Right lobe of liver (tissue), 6 donors: ENCODE measurements at places on chromosomes 4 and X.

DNA sequence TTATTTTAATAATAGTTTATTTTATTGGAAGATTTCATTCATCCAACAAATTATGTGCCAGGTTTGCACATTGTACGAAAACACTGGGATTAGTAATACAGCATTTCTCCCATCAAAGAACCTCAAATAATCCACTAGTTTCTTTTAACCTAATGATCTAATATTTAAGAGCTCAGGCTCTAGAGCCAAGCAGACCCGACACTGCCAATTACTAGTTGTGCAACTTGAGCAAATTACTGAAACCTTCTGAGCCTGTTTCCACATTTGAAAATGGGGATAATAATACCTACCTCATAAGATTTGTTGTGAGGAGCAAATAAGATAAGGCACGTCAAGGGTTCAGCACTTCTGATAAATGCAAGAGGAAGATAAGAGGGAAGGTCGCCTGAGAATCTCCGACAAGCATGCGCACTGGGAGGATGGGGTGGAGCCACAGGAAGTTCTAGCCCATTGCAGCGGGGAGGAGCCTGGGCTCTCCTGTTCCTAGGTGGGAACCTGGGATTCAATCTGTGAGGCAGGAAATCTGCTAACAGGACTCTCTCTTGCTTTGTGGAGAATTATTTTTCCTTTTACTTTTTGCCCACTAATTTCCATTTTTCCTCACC lies 141.5 kb upstream of the SMAD1 start:
- no peak for DNase-seq

DNA sequence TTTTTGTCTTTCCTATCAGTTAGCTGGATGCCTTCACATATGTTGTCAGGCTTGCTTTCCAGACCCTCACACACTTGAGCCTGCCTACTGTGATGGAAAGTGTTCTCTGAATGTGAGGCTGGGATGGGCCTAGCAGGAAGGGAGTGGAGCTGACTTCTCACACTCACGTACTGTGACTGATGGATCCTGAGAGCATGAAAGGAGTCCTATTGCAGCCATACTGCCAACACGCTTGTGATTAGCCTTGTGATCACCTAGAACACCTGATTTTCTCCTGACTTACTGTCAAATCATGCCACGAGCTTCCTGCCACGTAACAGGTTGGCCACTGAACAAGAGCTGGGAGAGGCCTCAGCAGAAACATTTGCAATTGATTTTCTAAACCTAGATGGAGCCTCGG lies 49.9 kb downstream of the ACOX3 start:
- DNase-seq: no peak

GRCh38 chr4:144449611-144450010 lies 196.3 kb upstream of the HHIP start:
- DNase-seq: no peak

DNA sequence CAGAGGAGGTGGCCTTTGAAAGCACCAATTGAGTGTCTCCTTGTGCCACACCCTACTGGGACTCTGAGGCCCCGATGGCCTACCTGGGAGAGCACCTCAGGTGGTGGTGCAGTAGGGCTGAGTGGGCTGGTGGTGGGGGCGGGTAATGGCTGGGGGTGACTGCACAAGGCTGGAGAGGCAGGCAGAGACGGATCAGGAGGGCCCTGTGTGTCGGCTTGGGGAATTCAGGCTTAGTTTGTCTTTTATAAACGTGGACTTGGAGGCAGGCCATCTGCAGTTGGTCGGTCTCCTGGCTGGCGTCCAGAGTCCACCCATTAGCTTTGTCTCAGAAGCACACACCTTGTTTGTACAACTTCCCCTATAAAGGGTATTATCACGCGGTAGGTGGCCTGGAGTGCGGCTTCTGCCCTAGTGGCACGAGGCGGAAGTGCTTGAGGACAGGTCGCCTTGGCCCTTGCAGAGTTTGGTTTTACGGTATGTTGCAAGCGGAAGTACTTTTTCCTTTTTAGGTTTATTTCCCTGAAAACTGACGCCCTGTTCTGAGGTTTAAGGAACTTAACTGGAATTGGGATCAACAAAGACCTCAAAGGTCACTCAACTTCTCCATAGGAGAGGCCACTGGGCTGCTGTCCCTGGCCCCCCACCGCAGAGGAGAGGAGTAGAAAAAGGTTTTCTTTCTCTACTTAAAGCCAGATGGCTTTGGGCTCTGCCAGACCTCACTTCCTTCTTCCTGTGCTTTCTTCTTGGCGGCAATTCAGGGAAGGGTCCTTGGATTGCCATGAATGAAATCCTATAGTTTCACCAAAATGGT lies 8.0 kb downstream of the TBC1D14 start:
- DNase-seq: peak; percentile 87

DNA sequence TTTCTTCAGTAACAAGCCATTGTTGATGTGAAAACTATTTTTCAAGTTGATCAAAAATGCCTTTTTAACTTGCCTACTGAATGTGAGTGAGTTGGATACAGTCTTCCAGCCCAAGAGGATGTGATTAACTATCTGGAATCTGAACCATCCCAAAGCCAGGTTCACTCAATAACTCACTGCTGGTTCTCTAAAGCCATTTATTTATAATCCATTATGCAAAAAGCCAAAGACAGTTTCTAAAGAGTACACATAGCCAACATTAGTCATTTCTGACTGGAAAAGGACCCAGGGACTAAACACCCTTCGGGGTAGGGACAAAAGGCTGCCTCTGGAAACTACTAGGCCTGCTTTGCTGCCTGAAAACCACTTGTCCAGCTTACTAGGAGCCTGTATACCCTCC lies 109.6 kb downstream of the SHROOM4 start:
- no peak for DNase-seq

DNA sequence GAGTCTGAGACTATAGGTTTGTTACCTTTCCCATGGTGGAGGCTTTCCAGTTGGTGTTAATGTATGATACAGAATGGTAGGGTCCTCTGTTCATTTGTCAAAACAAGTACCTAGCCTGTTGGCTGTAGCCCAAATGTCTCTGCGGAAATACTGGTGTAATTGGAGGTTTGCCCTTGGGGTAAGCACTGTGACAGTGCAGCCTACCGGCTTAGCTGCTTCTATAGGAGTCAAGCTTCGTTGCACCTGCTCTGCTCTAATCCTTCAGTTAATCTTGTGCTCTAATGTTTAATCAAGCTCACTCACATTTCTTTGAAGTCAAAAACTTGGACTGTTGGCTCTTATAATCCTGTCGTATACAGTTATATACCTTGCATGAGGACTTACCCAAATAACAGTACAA lies 203.4 kb downstream of the CCNG2 start:
- no peak for DNase-seq

DNA sequence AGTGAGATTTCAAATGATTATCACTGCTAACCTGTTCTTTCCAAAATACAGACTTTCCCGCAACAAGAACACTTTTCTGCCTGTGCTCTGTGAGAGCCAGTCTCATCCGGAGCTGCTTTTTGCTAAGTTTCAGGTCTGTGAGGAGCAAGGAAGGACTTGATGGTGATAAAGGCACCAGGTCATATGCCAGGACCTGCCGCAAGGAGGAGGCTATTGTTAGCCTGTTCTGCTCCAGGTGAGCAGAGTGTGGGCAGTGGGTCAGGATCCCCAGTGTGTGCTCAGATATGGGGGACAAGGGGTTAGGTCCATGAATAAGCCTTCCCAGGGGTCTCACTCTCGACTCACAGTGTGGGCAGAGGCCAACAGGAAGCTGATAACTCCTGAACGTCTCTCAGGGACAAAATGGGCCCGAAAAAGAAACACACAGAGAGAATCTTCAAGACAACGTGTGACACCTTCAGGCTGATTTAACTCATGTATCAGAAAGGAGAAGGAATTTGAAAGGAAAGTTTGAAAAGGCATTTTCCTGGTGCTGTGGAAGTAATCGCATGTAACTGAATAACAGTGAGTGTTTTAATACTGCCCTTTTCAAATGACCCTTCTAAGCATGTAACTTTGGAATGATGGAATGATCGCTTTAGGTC lies 57.7 kb upstream of the PDLIM3 start:
- DNase-seq: no peak

DNA sequence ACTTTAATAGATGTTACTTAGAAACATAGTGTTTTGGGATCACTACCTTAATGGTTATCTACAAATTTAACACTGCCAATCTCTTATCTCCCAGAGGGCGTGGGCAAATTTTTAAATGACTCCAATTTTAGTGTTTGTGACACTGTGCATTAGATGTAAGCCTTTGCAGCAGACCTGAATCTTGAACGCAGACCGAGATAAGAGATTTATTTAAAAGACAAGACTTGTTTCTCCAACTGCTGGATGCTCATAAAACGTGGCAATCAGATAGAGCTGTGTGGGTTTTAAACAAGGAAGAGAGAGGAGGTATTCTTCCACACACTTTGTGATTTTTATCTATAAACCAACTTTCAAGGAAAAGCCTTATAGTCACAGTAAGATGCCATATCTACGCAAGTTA lies 252.5 kb upstream of the NR3C2 start:
- no peak for DNase-seq

- no peak for DNase-seq
These were observed 8.4 kb downstream of the TEC start for GRCh38 chr4:48261281-48261680.

DNA sequence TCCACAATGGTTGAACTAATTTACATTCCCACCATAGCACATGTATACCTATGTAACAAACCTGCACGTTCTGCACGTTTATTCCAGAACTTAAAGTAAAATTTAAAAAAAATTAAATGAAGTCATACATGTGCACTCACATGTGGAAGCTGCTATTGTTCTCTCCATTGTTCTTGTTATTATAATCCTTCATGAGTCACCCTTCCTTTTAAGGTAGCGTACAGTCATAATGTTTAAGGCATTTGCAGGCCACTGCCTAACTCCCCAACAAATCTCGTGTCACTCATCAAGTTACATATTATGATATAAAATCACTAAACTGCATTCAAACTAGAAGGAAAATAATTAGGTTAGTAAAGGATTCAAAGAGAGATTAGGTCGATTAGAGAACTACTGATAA lies 63.6 kb downstream of the SLC7A11 start:
- DNase-seq: no peak

DNA sequence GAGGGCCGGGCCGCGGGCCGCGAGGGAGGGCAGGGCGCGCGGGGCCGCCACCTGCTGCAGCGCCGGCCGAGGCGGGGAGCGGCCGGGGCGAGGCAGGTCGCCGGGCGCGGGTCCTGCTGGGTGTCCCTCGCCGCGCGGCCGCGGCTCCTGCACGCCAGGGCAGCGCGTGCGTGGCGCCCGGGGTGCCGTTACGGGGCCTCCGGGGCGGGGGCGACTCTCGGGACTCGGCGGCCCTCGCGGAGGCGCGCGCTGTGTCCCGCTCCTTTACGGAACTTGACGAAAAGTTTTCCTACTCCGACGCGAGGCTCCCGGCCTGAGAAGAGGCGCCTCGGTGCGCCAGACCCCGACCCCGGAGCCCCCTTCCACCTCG lies 329 bp downstream of the TBC1D14 start:
- peak; percentile 59 for DNase-seq

- DNase-seq: no peak
These were observed 6.0 kb downstream of the FGF16 start for GRCh38 chrX:77453190-77453589.

- no peak for DNase-seq
These were observed 112.9 kb downstream of the AMMECR1 start for GRCh38 chrX:110204986-110205385.

DNA sequence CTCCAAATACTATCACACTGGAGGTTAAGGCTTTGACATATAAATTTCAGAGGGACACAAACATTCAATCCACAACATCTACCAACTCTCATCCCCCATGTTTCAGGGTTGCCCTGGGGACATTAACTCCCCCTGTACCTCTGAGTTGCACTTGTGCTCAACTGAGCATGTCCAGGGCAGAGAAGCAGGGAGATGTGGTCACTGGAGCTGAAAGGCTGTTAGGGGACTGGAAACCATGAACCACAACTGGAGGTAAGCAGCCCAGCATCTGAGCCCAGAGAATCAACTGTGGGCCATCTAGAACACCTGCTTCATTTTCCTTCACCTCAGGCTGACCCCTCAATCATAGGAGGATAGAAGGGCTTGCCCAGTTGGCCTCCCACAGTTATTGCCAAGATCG lies 641.1 kb downstream of the MID1IP1 start:
- no peak for DNase-seq

GRCh38 chr4:48015678-48016077 lies 803 bp downstream of the CNGA1 start:
- DNase-seq: peak; percentile 29

- DNase-seq: no peak
These were observed 893.5 kb downstream of the TRIML1 start for GRCh38 chr4:189032606-189033338.

- no peak for DNase-seq
These were observed 207.4 kb downstream of the TMA16 start for GRCh38 chr4:163701916-163702315.

- DNase-seq: no peak
These were observed 115.1 kb upstream of the GPM6A start for GRCh38 chr4:175927121-175927520.

GRCh38 chrX:63765712-63766111 lies 19.3 kb downstream of the ARHGEF9 start:
- no peak for DNase-seq

DNA sequence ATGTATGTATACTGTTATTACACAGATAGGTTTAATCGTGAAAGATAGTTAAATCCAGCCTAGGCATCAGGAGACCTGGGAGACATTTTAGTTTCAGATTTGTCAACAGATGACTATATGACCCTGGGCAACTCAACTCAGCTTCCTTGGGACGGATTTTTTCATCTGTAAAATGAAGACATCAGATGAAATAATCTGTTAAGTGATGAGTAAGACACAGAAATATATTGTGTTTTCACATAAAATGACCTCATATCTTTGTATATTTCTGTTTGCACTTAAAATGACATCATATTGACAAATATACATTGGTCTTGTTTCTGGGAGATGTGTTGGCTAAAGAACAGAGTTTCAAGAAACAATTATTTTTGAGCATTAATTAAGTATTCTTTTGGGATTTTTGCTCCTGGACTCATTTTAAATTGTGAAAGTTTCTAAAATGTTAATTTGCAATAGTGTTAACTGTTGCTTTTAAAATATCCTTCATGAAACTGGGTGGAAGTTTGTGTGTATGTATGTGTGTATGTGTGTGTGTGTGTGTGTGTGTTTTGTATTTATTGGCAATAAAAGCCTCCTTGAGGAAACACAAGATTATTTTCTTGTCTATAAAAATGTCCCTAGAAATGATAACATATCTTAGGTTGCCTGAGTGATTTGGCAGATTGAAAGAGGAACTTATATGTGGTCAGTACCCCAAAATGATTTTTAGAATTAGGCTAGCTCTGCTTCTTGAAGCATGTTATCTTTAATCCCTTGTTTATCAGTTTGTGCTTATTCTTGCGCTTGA lies 29.1 kb upstream of the MMAA start:
- no peak for DNase-seq

GRCh38 chr4:174119830-174120229 lies 163.6 kb downstream of the FBXO8 start:
- DNase-seq: no peak
